ENCODE measurements at places on chromosomes 5 and 9.

DNA sequence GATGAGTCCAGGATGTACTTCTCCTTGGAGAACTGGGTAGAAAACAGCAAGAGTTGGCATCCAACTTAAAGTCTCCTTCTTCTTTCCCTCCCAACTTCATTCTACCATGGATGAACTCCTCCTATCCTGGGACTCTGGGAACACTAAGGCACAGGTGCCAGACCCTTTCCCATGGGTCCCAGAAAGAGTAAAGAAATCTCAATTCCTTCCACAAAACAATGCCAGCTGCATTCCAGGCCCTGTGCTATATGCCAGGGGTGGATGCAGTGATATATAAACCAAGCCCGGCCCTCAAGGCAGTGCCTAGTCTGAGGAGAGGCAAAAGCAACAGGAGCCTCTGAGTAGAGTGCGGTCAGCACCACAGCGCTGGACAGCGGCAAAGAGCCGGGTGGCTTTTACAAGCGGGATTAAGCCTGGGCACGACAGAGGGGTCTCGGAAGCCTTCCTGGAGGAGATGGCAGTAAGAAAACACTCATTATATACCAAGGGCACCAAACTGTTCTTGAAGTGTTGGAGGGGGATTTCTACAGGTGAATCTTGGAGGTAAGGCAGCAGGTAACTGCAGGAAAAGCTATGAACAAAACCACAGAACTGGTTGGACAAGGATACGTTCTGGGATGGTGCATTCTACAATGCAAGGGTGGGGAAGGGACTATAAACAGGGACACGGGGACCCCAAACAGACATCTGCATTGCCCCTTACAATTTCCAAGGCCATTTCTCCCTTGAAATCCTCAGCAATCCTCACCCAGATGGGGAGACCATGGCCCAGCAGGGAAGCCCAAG lies 16.4 kb upstream of the TOR2A start:
- H3K27ac ChIP-seq, result no peak overlapping the region
- DNase-seq, result no peak
- no peak overlapping the region for H3K4me3 ChIP-seq
- peaks cover 8% of the 10 kb centered on the region for H3K27me3 ChIP-seq

GRCh38 chr9:129054163-129054851 lies 17.9 kb downstream of the MIGA2 start:
- H3K27ac ChIP-seq, result no peak overlapping the region
- no peak for DNase-seq
- no peak overlapping the region for H3K4me3 ChIP-seq
- H3K27me3 ChIP-seq, result no peaks in the 10 kb centered on the region
- no peaks in the 10 kb centered on the region for H3K4me1 ChIP-seq

GRCh38 chr9:97874624-97875023 lies 21.6 kb downstream of the FOXE1 start:
- no peaks in the 10 kb centered on the region for H3K36me3 ChIP-seq
- H3K27me3 ChIP-seq, result no peaks in the 10 kb centered on the region
- no peaks in the 10 kb centered on the region for H3K4me1 ChIP-seq
- no peak for DNase-seq

DNA sequence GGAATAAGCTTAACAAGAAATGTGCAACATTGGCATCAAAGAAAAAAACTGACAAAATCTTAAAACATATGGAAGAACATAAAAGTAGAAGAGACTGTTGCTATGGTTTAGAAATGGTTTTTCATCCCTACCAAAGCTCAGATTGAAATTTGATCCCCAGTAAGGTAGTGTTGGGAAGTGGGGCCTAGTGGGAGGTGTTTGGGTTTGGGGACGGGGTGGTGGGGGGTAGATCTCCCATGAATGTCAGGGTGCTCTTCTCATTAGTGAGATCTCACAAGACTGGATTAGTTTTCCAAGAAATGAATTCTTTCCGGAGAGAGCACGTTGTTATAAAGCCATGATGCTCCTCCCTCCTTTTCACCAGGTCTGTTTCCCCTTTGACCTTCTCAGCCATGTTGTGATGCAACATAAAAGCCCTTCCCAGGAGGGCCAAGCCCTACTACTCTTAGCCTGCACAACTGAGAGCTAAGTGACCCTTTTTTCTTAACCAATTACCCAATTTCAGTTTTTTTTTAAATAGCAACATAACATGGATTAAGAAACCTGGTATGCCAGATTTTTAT lies 10.6 kb downstream of the TMEM167A start:
- no peak for DNase-seq
- H3K36me3 ChIP-seq, result no peaks in the 10 kb centered on the region
- H3K27me3 ChIP-seq, result no peaks in the 10 kb centered on the region

GRCh38 chr5:19042106-19042505 lies 945.9 kb downstream of the CDH18 start:
- H3K27ac ChIP-seq, result no peak overlapping the region
- H3K4me1 ChIP-seq, result no peaks in the 10 kb centered on the region
- H3K36me3 ChIP-seq, result no peaks in the 10 kb centered on the region
- H3K27me3 ChIP-seq, result no peaks in the 10 kb centered on the region
- no peak overlapping the region for H3K4me3 ChIP-seq

DNA sequence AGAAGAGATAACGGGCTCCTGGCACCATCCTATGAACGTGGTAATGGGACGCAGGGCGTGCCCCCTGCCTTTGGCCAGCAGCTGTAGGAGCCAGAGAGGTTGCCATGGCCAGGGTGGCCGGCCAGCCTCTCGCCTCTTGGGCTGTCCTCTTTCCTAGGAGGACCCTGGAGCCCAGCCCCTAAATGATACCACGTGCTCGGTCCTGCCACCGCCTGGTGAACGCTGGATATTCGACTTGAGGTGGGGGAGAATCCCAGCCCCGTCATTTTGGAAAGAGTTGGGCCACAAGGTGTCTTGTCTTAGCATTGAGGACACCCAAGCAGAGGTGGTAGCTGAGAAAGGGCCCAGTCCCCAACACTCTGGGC lies 391 bp upstream of the NRG2 start:
- no peaks in the 10 kb centered on the region for H3K27me3 ChIP-seq
- peaks cover 4% of the 10 kb centered on the region for H3K4me1 ChIP-seq
- DNase-seq, result no peak
- no peak overlapping the region for H3K27ac ChIP-seq

- no peak for DNase-seq
- H3K27ac ChIP-seq, result peak overlapping the region; percentile 79
- H3K4me1 ChIP-seq, result no peaks in the 10 kb centered on the region
Observed at GRCh38 chr5:159916841-159917761, 819 bp downstream of the ADRA1B start.
